NCI-H1417 (cell line): ENCODE measurements at places on chromosomes 7 and 10.

- no peak for DNase-seq
Measured at GRCh38 chr10:127982601-127983000, 75.7 kb downstream of the PTPRE start.

GRCh38 chr10:52221923-52222322 is 92.2 kb upstream of the DKK1 start:
- no peak for DNase-seq

DNA sequence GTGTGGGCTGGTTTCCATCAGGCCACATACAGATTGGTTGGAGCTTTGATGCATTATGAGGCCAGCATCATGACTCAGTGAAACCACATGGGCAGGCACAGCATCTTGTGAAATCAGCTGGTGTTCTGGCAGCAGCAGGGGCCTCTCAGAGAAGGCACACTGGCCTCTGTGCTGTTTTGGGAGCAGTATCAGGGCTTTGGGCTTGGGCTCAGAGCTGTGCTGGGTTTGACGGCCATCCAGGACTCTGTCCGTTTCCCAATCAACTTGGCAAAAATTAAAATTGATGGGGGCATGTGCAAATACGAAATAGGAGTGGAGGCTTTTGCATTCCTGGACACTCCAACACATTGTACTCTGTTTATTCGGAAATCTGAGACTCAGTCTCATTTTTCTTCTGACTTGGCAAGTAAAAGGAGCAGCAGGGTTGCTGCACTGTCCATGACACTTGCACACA is 190.9 kb downstream of the BMPER start:
- DNase-seq: no peak

GRCh38 chr7:136692221-136692620 is 176.2 kb upstream of the CHRM2 start:
- no peak for DNase-seq

DNA sequence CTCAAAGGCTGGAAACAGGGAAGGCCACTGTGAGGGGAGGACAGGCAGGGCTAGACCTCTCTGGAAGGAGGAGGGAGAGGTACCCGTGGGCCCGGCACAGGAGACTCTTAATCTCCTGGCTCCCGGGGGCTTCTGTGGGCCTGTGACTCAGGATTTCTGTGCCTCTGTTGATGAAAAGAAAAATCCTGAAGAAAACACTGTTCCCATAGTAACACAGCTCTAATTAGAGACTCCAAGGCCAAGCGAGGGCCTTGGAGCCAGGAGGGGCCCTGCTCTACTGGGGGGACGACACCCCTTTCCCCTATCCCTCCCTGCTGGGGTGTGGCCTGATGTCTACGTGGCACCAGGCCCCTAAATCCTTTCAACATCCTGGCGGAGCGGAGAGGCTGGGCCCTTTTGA is 174.1 kb upstream of the TNRC18 start:
- DNase-seq: no peak

DNA sequence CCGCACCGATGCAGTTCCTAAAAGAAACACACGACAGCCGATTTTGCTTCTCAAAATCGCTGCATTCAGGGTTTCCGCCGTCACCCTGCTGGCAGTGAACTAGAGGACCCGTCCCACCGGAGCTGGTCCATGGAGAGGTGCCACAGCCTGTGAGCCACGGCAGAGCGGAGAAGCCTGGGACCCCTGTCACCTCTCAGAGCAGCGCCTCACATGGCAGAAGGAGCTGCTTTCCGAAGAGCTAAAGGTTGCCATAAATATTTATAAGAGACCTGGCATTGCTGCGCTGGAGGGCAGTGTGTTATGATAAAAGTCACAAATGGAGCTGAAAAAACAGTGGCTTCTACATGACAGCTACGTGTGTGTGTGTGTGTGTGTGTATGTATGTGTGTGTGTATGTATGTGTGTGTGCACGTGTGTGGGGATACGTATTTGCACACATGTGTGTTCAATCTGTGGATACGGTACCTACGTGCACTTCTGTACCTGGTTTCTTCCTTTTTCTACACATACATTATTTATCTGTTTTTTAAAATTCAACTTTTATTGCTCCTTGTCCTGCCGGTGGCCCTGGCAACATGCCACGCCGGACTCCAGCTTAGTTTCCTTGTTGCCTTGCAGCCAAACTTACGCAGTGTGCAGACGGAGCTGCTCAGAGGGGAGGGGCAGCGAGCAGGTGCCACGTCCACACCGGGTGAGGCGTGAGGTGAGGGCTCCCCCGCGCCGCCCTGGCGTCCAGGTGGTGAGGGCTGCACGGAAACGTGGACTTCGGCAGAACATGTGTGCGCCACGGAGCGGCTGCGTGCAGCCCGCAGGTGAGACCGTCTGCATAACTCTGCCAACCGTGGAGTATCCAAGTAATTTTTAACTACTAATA is 115.2 kb upstream of the PITRM1 start:
- DNase-seq: no peak

DNA sequence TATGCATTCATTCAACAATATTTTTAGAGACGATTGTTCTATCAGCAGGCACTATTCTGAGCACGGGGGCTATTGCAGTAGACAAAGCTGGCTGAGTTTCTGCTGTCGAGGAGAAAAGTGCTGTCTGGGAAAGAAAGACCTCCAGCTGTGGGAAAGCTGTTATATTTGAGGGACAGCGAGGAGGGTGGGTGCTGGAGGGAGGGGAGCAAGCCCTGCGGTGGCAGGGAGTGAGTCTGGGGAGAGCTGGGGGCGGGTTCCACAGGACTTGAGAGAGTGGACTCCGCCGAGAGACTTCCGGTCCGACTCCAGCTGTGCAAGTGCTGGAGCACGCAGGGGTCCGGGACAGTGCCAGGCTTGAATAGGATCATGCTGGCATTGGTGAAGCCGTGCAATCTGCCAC is 602.1 kb upstream of the FOXK1 start:
- DNase-seq: no peak

GRCh38 chr7:33661430-33662160 is 243.7 kb upstream of the BMPER start:
- no peak for DNase-seq

GRCh38 chr7:105429746-105430612 is 41.3 kb upstream of the SRPK2 start:
- peak; percentile 86 for DNase-seq

DNA sequence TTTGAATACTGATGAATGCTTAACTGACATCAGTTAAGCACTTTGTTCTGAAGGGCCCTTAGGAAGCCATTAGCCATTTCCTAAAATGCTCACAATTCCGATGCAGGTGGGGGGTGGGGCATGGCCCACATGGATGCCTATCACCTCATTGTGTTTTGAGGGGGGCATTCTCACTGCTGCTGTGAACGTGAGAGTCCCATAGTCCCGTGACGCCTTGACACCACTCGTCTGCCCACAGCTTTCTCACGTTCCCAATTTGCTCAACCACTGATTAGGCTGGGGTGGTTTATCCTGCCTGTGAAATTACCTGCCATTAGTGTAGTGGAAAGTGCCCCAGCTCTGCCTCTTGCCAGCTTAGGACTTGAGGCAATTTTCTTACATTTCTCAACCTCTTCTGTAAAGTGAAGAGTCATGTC is 31.9 kb downstream of the DUSP5 start:
- no peak for DNase-seq

GRCh38 chr7:96040250-96040772 is 268.0 kb downstream of the DYNC1I1 start:
- peak; percentile 37 for DNase-seq

DNA sequence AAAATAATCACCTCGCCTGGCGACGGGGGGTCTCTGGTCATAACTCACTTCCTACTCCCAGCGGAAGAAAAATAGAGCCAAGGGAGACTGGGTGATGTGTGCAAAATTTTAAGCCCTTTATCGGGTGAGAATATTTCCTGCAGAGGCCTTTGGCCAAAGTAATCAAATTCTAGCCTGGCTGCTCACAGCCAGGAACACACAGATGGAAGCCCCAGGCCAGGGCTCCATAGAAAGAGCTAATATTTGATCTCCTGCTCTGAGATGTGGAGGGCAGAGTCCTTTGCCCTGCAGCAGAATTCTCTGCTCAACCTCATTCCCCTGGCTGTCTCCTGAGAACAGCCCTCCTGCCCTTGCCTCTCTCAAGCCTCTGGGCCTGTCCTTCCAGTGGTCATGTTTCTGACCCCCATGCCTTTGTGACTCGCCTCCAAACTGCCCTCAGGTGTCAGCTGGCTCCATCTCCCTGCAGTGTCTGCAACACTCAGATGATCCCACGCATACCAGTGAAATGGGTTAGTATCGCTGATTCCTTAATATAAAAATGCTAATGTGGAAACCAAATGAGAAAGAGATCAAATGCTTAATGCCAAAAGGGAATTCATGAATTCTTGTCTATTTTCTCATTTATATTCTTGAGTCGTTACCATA is 34.5 kb downstream of the FRMD4A start:
- DNase-seq: no peak

DNA sequence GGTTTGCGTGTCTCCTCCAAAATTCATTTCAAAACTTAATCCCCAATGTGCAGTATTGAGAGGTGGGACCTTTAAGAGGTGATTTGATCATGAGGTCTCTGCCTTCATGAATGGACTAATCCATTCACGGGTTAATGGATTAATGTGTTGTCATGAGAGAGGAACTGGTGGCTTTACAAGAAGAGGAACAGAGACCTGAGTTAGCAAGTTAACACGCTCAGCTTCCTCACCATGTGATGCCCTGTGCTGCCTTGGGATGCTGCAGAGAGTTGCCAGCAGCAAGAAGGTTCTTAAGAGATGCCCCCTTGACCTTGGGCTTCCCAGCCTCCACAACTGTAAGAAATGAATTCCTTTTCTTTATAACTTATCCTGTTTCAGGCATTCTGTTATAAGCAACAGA is 3.7 kb upstream of the TCTN3 start:
- DNase-seq: no peak

DNA sequence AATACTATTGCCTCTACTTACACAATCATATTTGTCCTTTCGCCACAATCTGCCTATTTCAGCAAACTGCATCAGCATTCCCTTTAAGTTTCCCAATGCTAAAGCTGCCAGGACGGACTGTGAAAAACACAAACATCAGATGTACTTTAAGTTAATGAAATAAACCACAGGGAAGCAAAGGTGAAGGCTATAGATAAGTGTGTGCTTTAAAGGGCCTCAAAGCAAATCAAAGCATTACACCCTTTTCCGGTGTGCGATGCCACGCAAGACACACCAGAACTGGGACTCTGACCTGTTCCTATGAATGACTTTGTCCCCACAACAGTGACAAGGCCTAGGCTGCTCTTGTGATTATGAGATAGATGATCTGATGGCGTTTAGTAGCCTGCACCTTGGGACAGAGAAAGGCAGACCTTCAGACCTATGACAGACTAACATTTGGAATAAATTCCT is 23.4 kb downstream of the SLC26A3 start:
- DNase-seq: no peak

GRCh38 chr7:157685430-157686284 is 348.9 kb downstream of the DNAJB6 start:
- DNase-seq: no peak

- DNase-seq: no peak
Measured at GRCh38 chr7:70457482-70457881, 674.5 kb upstream of the GALNT17 start.

GRCh38 chr7:66521675-66522074 is 107.0 kb upstream of the KCTD7 start:
- no peak for DNase-seq

DNA sequence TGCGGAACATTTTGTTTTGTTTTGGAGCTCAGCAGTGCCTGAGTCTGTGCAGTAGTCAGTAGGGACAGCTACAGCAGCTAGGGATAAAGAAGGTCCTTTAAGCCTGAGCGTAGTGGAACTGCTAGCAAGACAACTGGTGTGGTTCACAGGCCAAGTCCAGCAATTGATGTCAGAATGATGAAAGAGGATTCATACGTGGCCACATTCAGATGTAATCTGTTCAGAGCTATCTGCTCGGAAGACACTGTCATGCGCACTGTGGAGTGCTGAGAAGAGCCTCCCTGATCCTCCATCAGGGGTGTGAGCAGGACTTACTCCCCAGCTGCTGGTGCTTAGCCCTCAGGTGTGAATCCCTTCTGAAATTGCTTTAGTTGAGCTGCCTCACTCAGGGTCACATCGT is 79.6 kb upstream of the ANKRD1 start:
- DNase-seq: no peak

GRCh38 chr7:7157177-7157886 is 25.0 kb upstream of the C1GALT1 start:
- no peak for DNase-seq

GRCh38 chr7:78363866-78364265 is 565.3 kb downstream of the PHTF2 start:
- no peak for DNase-seq

DNA sequence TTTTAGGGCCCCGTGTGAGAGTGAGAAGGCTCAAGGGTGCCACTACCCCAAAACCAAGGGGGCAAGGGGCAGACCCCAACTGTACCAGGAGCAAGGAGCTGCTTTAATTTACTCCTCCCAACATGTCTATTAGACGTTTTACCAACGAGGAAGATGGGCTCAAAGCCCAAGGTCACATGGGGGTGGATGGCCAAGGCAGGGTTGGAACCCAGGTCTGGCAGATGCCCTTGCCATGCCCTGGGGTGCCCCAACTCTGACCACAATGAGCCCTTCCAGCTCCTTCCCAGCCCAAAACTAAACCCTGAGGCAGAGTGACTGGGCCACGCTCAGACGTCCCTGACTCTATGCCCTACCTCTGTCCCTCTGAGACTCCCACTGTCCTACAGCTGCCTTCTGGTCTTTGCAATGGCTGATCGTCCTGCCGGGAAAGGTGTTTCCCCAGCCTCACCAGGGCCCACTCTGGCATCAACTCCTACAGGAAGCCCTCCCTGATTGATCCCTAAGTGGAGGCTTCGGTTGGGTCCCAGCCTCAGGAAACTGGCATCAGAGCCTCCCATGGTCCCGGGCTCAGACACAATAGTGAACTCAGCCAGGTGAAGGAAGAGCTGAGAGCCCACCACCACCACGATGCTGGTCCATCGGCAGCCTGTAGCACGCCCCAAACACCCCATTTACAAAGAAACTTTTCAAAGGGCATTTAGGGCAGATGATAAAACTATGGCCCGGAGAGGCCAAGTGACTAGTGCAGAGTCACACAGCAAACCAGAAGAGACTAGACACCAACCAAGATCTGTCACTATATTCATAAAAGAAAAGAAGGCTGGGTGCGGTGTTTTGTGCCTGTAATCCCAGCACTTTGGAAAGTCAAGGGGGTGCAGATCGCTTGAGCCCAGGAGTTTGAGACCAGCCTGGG is 60.2 kb upstream of the MYL10 start:
- DNase-seq: no peak
